ENCODE measurements at places on chromosomes 11 and 22.

- peak; percentile 45 for DNase-seq
Measured at GRCh38 chr22:28855355-28856094, 27.8 kb upstream of the ZNRF3 start.

DNA sequence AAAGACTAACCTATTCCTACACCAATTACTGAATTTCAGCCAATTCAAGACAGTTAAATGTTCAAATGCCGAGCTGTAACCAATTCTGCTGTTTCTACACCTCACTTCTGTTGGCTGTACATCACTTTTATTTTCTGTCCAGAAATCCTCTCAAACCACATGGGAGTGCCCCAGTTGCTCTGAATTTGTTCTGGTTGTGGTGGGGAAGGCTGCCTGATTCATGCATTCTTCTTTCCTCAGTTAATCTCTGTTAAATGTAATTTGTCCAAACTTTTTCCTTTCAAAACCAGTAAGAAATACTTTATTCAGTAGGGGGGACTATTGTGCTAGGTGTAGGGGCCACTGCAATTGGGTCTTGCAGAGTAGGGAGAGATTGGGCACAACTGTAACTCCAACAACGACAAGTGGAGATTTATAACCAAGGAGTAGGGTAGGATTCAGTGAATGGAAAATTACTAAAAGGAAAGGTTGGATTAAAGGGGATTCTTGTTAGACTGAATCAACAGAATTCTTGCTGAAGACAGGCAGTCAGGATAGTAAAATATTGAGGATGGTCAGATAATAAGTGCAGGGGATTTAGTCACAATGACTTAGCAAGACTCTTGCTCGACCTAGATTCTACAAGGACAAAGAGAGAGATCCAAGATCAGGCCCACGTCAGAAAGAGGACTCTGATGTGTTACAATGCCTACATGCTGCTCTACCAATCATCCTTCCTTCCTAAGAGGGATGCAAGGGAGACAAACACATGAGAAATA lies 593.5 kb upstream of the FAT3 start:
- no peak for DNase-seq

- DNase-seq, result no peak
Measured at GRCh38 chr22:36197065-36197440, 4.6 kb downstream of the APOL4 start.

- no peak for DNase-seq
Measured at GRCh38 chr11:111101881-111102280, 143.6 kb upstream of the POU2AF2 start.

- no peak for DNase-seq
Measured at GRCh38 chr11:116984589-116984988, 113.6 kb downstream of the SIK3 start.

DNA sequence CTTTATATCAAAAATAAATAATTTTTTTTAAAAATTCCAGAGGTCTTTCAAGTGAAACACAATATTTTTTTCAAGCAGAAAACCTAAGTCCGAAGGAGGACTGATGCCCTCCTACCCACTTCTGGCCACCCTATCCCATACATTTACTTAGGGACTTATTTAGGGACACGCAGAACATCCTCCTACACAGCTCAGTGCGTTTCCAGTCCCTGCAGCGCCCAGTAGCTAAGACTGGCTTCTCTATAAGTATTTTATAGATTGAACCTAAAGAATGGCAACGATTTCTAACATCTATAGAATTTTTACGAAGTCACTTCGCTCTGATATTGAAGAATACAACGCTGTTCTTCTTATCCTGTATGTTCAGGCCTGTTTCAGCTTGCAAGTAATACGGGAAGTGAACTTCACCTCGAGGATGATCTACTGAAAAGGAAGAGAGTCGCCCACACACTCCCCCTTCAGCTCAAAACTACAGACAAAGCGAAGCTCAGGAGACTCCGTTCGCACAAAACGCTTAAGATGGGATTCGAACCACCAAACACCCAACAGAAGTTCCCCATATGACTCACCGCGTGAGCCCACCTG lies 328 bp downstream of the CHEK2 start:
- DNase-seq, result no peak

DNA sequence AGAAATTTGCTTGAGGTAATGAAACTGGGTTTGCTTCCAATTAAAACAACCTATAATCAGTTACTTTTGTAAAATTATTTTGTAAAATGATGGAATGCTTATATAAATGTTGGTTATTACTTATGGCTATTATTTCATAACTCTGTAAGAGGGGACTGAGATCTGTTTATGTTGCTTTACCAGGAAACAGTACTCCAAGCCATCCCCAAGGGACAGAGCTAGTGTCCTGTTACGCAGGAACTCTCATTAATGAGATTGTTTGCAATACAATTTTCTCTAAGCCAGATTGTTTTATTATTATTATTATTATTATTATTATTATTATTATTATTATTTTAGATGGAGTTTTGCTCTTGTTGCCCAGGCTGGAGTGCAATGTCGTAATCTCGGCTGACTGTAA lies 2.3 kb upstream of the NOX4 start:
- DNase-seq, result no peak

DNA sequence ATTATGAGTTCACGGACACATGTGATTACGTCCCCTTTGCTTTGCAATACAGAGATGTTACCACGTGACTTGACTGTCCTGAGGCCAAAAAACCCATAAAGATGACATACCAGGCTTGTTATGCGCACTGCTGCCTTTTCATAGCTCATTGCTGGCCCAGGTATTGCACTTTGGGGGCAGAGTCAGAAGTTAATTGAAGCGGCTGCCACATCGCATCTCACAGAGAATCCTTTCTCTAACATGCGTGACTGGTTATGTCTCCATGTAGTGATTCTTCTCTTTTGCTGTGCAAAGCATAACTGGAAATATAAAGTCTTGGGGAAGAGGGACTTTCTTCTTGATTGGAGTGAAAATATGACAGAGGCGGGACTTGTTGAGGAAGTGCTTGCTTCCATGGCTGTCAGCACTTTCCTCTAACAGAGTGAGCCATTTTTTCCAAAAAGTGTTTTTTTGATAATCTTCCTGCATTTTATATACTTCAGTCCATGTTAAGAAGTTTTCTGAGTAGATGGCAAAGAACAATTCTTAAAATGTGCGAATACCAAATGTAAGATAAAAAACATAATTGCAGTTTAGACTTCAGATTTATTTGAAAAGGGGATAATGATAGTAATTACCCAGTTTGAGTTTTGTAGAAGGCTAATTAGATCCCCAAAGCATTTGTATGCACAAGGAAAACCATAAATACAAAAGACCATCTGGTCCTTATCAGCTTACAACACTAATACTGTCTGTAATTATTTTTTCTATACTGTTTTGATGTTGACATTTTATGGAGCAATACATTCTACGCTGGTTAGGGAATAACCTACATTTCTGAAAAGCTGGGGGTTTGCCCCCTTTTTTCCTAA lies 324.6 kb upstream of the MTNR1B start:
- DNase-seq, result no peak

- DNase-seq, result no peak
Measured at GRCh38 chr11:45217991-45218390, 68.2 kb downstream of the SYT13 start.

DNA sequence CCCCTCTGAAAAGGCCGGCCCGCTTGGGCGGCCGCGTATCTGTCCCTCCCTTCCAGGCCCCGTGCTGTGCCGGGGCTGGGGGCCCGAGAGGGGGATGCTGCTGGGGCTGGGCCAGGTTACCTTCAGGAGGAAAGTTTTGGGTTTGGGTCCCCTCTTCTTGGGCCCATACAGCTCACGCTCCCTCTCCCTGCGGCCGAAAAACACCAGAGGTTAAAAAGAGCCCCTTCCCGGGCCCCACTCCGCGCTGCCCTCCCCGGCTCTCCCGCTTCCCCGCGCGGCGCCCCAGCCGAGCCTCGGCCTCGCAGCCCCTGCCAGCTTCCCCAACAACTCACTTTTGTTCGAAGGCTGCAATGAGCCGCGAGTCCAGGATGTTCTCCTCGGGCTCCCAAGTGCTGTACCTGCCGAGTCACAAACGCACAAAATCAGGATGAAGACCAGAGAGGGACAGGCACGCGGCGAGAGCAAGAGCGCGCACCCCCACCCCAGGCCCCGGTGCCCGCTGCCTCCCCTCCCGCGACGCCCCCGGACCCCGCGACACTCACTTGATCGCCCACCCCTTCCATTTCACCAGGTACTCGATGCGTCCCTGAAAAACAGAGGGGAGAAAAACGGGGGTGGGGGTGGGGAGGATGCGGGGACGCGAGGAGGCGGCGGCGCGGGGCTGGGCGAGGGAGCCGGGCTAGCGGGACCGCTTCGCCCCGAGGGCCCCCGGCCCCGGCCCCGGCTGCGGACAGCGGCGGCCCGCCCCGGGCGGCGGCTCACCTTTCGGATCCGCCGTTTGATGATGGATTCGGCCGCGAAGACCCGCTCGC lies 450 bp downstream of the CBX6 start:
- no peak for DNase-seq

DNA sequence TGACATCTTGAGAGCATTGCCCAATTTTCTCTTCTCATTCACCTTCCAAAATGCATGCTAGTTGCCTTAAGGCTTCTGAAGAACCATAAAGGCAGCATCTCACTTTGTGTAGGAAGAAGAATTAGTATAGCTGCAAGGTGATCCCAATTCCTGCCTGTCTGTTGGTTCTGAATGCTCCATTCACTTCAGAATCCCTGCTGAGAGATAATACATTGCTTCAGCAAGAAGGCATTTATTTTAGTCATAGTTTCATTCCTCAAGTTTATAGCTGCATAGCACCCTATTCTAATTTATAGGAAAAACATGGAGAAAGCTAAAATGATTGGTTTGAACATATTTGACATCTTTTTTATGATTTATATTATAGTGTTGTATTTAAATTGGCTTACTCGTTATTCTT lies 181.3 kb downstream of the METTL15 start:
- DNase-seq, result no peak

- DNase-seq, result no peak
Measured at GRCh38 chr11:104652996-104653395, 245.3 kb downstream of the CASP12 start.

DNA sequence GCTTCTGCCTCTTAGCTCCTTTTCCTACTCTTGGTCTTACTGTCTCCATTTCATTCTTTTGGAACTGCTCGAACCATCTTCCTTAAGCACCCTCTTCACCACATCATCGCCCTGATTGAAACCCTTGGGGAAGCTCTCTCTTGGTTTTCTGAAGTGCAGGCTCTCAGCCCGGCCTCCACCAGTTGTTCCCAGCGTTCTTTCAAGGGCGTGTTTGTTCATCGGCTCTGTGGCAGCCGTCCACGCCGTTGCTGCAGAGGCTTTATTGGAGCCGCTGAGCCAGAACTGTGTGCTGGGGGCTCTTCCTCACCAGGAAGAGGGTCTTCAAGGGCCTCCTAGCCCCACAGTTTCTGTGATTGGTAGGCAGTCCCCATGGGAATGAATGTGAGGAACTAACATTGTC lies 214.1 kb downstream of the TBC1D22A start:
- DNase-seq, result no peak

DNA sequence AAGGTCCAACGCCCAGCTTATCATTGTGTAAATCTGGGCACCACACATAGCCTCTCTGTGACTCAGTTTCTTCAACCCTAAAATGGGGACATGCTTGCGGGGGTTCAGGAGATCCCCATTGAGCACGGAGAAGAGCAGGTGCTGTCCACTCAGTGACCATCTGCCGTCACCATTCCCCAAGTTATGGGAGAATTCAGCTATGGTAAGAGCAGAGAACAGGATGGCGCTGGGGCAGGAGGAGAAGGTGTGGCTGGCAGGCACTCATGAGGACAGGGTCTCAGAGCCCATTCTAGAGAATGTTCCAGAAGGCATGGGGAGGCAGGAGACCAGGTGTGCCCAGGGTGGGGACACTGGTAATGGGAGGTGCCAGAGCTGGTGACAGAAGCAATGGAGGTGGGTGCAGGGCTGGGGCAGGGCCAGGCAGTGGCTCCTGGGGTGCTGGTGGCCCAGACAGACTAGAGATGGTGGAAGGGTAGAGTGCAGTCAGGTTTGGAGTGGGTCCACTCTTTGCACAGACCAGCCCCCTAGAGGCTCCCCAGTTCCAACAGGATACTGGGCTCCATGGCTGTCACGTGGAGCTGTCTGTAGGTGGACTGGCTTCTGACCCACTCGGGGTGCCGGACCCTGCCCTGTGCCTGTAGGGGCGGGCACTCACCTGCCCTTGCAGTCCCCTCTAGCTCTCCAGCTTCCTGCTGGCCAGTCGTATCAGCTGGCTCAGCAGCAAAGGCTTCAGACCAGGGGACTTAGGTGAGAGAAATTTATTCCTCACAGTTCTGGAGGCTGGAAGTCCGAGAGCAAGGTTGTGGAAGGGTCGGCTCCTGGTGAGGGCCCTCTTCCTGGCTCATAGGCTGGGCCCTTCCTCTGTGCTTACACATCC lies 84.7 kb downstream of the CDKN1C start:
- DNase-seq, result peak; percentile 1

DNA sequence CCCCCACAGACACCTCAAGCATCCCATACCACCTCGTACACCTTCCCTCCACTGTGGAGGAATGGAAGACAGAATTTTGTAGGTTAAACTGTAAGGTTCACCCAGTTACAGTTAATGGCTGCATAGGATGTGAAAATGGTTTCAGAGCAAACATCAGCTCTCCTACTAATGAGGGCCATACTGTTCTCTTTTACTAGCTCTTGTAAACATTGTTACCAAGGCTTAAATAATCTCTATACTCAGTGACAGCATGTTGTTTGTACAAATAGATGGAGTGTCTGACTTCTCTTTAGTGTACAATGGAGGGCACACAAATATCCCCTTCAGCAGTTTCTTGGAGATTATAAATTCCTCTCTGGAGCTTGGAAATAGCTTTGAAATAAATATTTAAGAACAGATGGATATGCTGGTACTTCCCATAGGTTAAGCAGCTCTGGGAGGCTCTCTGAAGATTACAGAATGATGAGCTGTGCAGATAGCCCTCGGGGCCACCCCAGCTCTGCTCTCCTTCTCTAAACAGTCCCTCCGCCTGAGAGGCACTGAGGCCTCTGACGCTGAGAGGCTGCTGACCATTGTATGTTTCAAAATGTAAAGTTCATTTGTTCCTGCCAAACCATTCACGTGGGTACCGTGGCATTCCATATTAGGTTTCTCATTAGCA lies 25.7 kb downstream of the TTC12 start:
- no peak for DNase-seq

GRCh38 chr22:23255506-23256170 lies 75.3 kb downstream of the BCR start:
- no peak for DNase-seq

GRCh38 chr11:2928605-2929530 lies at the start of gene PHLDA2:
PHLDA2 (minus strand) TSS chr11:2929420; CDS start chr11:2929364, 56 bp downstream.
- DNase-seq, result peak; percentile 43

DNA sequence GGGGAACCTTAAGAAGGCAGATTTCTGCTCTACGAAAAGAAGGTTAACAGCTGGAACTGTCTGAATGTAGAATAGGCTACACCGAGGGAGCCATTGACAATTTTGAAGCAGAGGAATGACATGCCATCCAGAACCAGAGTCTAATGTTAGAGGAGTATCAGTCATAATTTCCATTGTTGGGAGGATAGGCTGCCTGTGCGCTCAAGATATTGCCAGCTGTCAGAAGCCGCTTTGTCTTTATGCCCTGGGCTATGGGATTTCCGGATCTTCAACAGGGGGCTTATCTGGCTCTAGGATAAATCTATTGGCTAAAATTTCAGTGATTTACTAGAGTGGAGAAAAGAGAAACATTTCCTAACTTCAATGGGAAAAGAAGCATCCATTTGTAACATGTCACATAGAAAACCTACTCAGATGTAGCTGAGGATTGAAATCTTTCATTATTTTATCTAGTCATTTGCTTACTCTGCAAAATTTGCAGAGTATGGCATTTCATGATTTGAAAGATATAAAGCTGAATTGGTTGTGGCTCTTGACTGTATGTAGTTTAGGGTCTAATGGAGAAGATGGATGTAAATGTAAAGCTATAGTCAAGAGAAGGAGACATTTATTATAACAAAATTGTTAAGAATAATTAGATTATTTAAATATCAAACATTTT lies 78.9 kb downstream of the ANO3 start:
- no peak for DNase-seq
